ENCODE measurements at places on chromosomes 4 and X.

- DNase-seq = no peak
Observed at GRCh38 chr4:90069151-90069550, 58.0 kb upstream of the CCSER1 start.

DNA sequence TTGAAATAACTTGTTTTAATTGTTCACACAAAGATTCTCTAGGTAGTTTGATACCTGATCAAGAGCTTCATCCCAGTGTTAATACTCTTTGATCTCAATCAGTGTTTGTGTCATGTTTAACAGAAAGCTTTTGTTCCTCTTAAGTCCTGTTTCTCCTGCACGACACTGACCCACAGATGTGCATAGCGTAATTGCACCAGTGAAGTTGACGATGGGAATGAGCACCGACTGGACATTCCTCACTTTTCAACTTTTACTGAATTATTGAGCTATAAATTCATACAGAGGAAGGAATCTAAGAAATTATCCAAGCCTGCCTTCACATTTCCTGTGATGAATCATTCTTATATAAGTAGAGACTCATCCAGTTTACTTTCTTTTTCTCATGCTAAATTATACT, 878.7 kb upstream of the TENM3 start:
- DNase-seq = no peak

DNA sequence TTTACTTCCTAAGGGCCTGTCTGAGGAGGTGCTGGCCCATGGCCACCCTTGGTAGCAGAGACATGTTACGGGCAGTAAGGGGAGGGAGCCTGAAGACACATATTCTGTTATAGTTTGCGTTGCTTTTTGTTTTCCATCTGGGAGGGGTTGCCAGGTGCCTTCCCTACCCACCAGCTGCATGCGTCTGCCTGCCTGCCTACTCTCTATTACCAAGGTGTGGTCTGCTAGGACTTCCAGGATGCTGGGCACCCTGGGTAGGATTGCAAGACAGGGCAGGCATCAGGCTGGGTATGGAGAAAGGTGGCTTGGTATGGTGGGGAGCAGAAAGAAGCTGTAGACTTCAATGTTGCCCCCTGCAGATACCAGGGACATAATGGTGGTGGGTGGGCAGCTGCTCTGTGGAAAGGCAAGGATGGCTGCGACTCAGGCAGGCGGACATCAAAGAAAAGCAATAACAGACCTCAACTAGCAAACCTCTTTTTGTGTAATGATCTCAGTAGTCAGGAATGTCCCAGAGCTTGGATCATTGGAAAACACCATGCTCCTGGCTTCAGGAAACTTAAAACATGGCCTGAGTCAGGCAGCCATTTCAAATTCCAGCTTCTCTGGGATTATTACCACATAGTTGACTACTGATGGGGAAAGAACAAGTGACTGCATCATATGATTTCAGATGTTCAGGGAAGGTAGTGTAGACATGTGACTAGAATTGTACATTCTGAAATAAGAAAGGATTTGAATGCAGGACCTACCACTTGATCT, 67.8 kb downstream of the HOPX start:
- no peak for DNase-seq

DNA sequence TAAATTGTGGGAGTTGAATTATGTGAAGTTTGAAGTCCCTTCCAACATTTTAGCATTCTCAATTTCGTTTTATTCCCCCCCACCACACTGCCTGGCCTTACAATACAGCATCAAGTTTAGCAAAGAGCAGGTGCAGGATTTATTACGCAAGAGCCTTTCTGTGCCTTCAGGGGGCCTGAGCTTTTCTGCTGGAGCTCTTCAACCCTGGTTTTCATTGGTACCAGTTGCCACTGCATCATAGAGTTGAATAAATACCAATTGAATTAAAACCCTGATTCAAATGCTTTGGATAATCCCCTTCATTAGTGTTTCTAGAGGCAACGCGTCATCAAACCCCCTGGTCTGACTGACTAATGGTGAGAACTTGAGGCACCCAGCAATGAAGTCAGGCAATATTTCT, 43.6 kb upstream of the KIT start:
- DNase-seq = no peak

GRCh38 chr4:55733932-55734331, 85.7 kb upstream of the EXOC1L start:
- no peak for DNase-seq

DNA sequence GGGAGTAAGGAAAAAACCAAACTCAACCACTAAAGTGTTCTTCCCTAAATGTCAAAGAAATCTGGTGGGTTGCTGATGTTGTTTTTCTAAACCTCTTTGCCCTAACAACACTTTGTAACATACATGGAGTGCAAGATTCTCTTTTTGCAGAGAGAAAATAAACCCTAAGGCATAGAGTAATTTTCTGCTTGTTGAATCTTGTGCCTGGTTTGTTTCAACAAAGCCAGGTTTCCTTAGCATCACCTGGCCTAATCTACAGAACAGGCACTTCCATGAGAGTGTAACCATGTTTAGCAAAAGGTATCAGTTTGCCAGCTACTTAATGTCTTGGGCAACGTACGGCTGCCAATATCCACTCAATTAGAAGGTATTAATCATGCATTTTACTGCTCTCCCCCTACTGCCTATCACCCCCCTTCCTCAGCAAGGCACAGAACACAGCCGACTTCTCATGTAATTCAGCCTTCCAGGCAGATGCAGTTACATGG, 219.2 kb downstream of the MAML3 start:
- DNase-seq = no peak

DNA sequence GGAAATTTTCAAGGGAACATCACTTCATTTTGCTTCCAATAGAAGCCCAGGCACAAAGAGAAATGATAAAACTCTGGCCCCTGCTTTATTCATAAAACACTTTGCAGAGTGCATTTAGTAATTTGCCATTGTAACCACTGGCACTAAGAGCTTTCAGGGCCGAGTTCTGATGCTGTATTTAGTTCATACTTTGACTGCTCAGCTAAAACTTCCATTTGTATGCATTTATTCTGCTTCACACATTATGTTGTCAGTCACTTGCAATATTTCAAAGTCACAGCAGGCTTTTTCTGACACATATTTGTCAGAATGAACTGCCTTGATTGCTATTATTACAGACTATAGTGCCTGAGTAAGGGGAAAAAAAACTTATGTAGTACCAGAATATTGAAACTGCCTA, 174.3 kb upstream of the ATOH1 start:
- no peak for DNase-seq

GRCh38 chr4:151942971-151943370, 182.2 kb upstream of the GATB start:
- DNase-seq = no peak

GRCh38 chr4:167233685-167234315, 494 bp downstream of the SPOCK3 start:
- no peak for DNase-seq

- DNase-seq = no peak
Observed at GRCh38 chrX:65671966-65672365, 4.5 kb downstream of the MSN start.

GRCh38 chr4:116066711-116067245, 953.4 kb upstream of the NDST4 start:
- DNase-seq = no peak
